ENCODE measurements at places on chromosomes 3 and 15.
A peak's percentile ranks its signal among the peaks of the same experiment; 100 is the strongest.

GRCh38 chr15:78088773-78089080 lies 3.6 kb upstream of the SH2D7 start:
- DNase-seq: no peak

DNA sequence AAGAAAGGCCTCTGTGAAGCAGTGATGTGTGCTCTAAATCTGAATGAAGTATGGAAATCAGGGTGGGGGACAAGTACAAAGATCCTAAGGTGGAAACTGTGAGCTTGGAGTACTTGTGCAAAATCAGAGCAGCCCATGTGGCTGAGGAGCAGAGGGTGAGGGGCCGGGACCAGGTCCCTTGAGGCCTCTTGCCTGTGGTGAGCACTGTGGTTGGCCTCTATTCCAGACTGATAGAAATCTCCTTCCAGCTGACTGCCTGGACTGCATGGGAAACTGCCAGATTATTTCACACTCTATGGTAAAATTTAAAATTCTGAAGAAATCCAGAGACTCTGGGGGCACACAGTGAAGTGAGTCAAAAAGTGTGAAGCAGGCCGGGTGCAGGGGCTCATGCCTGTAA lies 81.4 kb downstream of the TM4SF4 start:
- DNase-seq: no peak

- DNase-seq: no peak
Observed at GRCh38 chr3:14093831-14094230, 30.8 kb downstream of the CHCHD4 start.

GRCh38 chr3:47780741-47781684 lies 680 bp downstream of the SMARCC1 start:
- peak; percentile 35 for DNase-seq

- no peak for DNase-seq
Observed at GRCh38 chr3:196142202-196142956, 60.5 kb upstream of the TFRC start.
